Central memory CD4-positive, alpha-beta T cell (primary cell): ENCODE measurements at places on chromosomes 12 and 14.

DNA sequence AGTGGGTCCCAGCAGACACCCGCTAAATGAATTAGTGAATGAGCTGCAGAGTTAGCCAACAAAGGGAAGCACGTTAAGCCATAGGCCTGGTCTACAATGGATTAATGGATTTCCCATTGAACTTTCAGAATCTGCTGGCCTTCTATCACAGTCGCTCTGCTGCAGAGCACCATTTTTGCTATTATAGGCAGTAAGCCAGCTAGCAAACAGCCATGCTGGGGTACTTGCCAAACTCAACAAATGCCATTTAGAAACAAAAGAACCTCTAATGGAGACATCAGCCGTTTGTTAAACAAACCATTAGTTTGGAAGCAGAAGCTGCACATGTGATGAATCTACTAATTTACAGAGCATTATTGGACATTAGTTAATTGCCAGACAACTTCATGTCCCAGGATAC is 181.1 kb upstream of the STXBP6 start:
- DNase-seq = no peak

GRCh38 chr12:76786986-76787385 is 23.1 kb downstream of the ZDHHC17 start:
- DNase-seq = no peak

GRCh38 chr12:105524961-105525360 is 194.5 kb downstream of the C12orf75 start:
- DNase-seq = no peak

- no peak for DNase-seq
These were observed 29.2 kb downstream of the TRAF3 start for GRCh38 chr14:102806447-102806846.

- DNase-seq = no peak
These were observed 22.9 kb upstream of the ARL1 start for GRCh38 chr12:101430456-101430855.

GRCh38 chr12:32946504-32947131 is 50.0 kb upstream of the PKP2 start:
- no peak for DNase-seq

- DNase-seq = no peak
These were observed 13.6 kb downstream of the VEZT start for GRCh38 chr12:95231190-95231589.

GRCh38 chr12:124441443-124442194 is 125.8 kb downstream of the NCOR2 start:
- DNase-seq = no peak

DNA sequence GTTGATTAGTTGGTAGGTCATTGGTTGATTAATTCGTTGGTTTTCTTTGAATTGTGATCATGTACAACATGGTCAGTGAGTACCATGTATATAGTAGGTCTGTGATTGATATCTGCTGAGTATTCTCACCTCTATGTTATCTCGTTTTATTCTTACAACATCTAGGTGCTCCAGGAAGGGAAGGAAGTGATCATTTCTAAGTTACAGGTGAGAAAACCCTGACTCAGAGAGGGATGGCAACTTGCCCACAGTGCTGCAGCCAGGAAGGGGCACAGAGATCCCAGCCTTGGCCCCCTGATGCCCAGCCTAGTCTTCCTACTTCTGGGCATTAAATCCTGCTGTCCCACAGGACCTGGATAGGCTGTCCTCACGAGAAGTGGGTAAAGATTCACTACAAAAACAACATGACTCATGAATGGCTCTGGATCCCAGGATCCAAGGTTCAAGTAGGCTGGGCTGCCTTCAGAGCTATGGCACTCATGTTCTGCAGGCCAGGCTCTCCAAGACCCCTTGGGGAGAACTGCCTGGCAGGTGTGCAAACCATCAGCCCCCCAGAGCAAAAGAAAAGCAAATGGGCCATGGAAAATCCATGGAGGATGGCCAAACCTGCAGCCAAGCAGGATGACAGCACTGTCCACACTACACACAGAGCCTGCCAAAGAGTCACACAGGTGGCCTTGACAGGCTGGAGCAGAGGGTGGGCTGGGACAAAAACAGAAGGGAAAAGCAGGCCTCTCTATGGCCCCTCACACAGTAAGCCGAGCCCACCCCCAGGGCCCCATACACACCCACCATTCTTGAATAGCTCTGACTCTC is 146.2 kb downstream of the BCL11B start:
- no peak for DNase-seq

DNA sequence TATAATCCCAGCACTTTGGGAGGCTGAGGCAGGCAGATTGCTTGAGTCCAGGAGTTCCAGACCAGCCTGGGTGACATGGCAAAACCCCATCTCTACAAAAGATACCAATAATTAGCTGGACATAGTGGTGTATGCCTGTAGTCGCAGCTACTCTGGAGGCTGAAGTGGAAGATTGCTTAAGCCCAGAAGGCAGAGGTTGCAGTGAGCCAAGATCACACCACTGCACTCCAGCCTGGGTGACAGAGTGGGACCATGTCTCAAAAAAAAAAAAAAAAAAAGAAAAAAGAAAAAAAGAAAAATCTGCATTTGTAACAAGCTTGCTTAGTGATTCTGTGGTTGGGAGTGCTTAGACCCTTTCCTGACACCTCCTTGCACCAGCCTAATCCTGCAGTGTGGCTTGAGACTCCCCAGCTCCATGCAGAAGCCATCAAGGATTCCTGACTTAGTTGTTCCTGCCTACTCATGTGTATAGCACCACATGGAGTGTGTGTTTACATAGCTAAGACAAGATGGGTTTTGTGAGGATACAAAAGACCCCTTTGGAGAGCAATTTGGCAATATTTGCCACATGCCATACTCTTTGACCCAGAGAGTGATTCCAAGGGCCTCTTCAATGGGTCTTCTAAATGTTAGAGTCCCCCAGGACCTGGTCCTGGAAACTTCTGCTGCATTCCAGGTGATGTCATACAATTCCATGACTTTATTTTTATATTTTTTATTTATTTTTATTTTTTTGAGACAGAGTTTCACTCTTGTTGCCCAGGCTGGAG is 5.1 kb upstream of the TMED10 start:
- no peak for DNase-seq

- DNase-seq = no peak
These were observed 282.5 kb downstream of the PRKD1 start for GRCh38 chr14:29645117-29645516.

DNA sequence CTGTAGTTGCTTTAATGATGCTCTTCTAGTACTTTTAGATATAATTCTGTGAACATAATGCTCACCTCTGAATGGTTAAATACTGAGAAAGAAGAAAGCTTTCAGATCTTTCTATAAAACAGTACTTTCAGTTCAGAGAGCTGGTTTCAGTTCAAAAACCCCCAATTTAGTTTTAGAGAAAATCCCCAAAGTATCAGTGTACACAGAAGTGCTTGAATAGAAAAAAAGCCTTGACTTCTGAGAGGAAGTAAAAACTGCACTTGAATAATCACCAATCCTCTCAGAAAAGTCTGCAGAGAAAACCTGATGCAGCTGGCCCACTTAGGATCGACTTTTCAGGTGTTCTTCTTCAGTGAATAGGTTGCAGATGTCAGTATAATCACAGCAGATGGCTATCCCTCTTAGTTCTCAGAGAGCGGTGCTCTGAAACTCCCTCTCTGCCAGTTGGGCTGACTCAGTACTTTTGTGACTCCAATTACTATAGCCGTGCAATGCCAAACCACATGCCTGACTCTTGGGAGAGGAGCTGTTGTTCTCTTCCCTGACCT is 616.3 kb downstream of the LRFN5 start:
- no peak for DNase-seq

- no peak for DNase-seq
These were observed 161.8 kb downstream of the PIWIL1 start for GRCh38 chr12:130499474-130499873.
